ENCODE measurements at places on chromosomes 12 and 14.

GRCh38 chr12:78081590-78082314 lies 251.1 kb downstream of the NAV3 start:
- DNase-seq, result no peak

DNA sequence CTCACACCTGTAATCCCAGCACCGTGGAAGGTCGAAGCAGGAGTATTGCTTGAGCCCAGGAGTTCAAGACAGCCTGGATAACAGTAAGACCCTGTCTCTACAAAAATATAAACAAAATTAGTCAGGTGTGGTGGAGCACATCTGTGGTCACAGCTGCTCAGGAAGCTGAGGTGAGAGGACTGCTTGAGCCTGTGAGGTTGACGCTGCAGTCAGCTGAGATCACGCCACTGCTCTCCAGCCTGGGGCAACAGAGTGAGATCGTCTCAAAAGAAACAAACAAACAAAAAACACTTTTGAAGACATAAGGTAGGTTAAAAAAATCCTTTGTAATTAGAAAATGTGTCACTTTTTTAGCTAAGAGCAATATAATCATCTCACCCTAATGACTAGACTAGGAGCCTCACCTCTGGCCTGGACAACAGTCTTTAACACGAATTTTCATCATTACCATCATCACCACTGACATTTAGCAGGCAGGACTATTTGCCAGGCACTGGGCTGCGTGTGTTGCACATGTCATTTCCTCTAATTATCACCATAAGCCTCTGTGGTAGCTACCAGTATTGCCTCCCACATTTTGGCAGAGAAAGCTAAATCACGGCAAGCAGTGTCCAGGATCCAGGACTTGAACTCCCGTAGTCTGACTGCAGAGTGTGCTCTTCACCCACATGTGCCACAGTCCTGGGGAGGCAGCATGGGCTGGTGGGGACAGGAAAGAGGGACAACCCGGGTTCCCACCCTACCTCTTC lies 4.6 kb upstream of the SYCP3 start:
- DNase-seq, result no peak

DNA sequence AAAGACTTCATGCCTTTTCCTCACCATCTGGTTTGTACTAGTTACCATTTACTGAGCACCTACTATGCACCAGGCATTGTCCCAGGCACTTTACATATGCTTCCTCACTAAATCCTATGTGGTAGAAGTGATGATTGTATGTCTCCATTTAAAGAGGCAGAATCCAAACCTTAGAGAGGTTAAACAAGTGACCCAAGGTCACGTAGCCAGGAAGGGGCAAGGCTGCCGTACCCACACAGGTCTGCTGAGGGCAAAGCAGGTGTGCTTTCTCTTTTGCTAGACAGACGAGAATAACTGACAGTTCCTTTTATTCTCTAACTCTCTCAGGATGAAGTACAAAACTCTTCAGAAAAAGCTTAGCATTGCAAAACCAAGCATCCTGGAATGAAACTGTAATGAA lies 235.2 kb upstream of the SRRM4 start:
- DNase-seq, result no peak

DNA sequence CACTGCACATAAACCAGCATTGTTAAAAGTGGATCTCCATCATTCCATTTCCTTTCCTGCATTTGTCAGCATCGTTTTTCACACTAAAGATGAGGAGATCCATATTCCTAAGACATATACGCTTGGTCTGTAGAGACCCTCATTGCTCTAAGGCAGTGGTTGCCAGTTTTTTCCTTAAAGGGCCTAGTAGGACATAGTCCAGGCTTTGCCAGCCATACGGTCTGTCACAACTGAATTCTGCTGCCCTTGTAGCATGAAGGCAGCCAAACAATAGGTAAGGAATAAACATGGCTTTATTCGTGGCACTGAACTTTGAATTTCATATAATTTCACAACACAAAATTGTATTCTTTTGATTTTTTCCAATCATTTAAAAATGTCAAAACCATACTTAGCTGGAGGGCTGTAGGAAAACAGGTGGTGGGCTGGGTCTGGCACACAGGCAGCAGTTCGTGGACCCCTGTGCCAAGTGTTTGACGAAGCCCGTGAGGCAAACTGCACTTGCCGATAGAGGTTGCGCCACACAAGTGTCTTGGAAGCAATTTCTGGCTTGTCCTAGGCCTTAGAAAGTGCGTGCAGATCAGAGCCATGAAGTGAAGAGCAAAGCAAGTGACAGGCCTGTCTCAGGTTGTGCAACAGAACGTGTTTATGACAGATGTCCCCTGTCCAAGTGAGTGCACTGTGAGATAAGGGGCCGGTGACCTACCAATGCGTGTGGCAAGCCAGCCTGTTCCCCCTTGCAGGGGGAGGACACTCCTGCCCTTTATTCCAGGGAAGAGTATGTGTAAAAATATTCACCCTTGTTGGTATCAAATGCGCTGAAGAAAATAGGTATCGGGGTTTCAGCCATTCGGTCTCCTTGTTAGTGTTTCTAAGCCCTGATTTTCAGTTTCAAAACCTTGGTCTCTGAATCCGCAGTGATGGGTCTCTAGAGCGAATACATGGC lies 916 bp upstream of the CHPT1 start:
- peak; percentile 77 for DNase-seq

Data from HL-60 (cell line).